NK-92 treated with Interleukin-12 subunit alpha and Interleukin-12 subunit beta, amount 100 ng/mL, for 24 hours (cell line): ENCODE measurements at places on chromosomes 4 and X.

DNA sequence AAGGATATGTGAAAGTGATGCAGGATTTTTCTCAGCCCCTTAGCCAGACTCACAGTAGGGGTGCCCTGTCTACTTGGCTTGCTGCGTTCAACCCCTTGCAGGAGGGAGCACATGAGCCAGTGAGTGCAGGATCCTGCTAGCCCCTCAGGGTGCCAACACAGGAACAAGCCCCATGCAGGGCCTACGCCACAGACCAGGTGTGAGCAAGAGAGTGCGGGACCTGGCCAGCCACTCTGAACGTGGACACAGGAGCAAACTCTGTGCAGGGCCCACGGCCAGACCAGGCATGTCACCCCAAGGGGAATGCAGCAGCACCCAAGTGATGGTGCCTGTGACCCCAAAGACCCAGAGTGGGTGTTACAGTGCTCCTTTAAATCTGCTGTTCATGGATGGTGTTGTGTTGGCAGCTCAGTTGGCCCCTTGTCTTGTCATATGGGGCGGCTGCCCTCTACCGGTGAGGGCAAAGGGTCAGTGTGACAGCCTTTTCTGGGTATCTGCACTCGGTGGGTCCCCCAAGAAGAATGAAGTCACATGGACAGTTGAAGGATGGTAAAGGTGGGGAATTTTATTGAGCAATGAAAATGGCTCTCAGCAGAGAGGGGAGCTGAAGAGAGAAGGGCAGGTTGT is 188.4 kb upstream of the MAOA start:
- no peak for DNase-seq

- DNase-seq: no peak
Observed at GRCh38 chr4:4425119-4425690, 38.3 kb downstream of the NSG1 start.

DNA sequence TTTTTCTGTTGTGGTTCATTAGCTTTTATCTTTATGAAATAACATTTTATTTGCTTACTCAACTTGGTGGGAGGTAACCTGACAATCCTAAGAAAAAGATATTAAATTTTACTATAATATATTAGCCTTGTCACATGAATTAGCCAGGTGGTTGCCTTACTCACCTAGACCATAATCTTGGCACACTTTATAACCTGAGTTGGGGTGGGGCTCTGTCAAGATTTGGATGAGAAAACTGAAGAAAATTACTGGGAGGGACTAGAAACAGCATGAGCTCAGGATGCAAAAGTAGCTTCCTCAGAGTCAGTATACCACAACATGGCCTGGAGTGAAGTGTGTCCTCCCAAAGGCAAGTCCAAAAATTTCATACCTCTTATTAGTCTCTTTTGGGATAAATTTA is 164.9 kb upstream of the ANXA3 start:
- no peak for DNase-seq

GRCh38 chr4:5956285-5957021 is 61.8 kb downstream of the C4orf50 start:
- no peak for DNase-seq

DNA sequence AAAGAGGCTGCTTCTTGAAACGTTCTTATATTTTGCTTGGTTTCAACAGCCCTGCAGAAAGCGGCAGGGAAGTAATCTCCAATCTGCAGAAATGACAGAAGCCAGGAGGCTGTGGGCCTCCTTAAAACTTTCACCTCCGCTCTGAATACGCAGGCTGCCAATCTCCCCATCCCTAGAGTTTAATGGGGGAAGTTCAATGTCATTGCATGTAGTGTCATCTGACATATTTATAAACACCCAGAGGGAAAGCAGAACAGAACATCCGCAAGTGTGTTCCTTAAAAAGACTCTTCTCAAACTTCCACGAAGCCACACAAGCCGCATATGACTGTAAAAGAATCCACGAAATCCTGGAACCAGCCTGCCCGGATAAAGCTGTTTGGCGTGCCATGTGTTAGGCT is 148.8 kb upstream of the TBL1X start:
- no peak for DNase-seq

- DNase-seq: no peak
Observed at GRCh38 chr4:41323706-41324105, 67.0 kb downstream of the UCHL1 start.

DNA sequence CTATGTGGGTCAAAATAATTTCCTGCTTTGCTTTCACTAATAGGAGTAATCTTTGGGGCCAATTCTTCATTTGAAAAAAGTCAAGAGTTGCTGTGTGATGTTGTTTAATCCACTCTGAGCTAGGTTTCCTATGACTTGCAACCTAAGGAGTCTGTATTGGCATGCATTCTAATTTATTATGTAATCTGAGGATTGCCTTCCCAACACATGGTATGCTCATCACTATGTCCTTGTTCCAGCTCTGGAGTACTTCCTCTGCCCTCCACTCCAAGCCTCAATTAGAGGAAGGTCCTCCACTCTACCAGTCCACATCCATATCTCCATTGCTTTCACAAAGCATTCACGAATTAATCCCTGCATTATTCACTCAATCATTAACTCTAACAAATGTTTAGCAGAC is 56.1 kb downstream of the PPP3CA start:
- DNase-seq: no peak

DNA sequence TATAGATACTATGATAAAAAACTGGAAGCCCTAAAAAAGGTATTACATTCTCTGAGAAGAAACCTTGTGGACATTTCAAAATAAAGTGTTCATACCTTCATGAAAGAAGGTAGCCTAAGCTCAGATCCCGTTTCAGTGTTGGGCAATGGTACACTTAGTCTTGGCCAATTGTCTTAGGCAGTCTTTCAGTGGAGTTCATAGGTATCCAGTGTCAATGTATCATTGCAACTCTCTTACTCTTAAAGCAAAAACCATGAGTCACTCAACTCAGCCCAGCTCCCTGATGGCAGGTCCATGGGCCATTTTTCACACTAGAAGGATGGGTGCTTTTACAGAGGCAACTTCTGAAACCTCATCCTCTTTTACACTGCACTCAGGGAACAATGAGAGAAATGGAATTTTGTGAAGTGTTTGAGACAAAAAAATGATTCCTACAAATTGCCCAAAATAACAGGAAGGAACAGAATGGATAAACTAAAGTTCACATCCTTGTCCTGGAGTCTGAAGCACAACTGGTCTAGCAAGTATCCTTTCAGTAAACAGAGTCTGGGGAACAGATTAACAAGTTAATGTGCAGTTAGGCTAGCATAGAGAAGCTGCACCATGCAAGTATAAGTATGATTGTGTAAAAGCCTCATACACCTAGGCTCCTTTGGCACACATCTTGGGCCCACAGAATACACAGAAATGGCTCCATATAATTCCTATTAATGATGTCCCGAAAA is 7.0 kb upstream of the ZNF827 start:
- DNase-seq: no peak

DNA sequence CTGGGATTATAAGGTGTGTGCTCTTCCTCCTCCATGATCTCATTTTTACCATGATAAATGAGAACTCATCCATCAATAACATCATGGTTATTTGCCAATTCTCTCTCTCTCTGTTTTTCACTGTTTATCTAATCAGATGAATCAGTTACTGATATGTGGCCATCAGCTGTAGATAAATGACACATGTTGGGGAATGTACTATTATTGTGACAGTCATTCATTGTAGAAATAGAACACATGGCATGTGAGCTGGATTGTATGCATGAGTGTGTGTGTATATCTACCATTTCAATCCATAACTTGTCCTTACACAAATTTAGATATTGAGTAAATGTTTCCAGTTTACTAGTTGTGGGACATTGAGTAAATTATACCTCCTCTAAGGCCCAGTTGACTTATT is 53.0 kb downstream of the OSTC start:
- DNase-seq: no peak

DNA sequence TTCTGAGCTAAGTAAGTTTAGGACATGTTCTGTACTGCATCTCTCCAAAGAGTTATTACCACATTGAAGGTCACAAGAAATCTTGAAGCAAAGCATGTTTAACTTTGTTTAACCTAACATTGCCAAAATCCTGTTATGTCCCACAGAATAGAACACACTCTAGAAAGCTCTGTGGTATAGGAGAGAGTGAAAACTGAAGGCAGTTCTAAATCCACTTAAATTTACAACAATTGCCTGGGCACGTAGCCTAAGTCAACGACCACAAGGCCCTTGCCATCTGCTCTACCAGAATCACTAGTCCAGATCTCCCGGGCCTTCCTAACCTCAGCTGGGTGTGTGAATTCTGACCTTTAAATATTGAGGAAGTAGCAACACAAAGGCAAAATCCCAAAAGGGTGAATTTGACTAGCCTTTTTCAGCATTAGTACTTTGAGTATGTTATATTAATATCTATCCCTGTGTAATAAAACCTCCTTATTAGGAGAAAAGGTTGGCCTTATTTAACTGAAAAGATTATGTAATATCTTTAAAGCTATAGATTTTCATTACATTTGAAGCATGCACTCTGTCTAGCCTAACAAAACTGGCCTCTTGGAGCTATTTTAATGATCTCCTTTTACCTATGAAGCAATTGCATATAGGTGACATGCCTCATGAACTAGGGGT is 4.5 kb upstream of the MAML3 start:
- DNase-seq: no peak

DNA sequence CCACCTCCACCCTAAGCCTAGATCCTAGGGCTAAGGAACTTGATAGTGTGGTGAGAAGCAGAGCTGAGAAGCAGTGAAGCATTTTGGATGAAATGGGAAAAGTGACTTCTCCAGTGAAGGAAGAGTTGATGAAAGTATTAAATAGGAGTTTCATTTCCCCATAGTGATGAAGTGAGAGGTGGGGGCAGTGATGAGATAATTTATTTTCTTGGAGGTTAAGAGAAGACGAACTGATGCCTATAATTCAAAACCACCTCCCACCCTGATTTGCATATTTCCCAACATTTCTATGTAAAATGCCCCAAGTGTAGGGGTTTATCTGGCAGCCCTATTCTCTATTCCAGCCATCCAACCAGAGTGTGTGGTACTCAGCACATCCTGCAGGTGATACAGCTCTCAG is 6.3 kb downstream of the LONRF3 start:
- no peak for DNase-seq

DNA sequence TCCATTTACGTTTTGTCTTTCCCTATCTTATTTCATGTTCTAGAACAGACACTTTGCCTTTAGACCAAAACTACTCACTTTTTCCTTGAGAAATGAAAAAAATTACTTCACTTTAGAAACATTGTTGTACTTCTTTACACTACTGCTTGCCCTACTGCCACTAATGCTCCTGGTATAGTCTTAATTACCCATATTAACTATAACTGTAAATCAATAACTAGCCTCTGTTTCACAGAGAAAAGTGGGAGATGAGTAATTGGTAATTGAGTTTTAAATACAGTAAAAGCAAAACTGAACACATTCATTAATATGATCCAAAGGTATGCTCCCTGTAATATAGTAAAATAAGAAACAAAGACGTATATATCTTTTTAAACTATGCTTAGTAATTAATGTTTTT is 111.1 kb upstream of the JADE1 start:
- DNase-seq: no peak

GRCh38 chrX:51496501-51497291 is at the start of gene NUDT11:
Gene NUDT11 (minus strand): TSS chrX:51496592. CDS start chrX:51496444, 148 bp downstream.
- no peak for DNase-seq

DNA sequence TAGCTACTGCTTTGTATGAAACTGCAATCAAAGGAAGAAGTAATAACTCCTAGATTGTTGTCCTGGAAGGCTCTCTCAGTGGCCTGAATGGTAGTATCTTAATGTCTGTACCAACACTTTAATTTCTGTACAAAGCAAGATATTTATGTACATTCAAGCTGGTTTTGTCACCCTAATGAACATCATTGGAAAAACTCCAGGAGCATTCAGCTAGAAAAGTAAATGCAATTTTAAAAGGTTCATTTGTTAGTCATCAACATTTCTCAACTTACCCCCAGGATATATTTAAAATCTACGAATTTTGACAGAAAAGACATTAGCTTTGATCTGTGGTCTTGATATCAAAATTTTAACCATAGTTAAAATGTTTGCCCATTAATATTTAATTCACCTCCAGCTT is 80.0 kb upstream of the FGF13 start:
- no peak for DNase-seq

DNA sequence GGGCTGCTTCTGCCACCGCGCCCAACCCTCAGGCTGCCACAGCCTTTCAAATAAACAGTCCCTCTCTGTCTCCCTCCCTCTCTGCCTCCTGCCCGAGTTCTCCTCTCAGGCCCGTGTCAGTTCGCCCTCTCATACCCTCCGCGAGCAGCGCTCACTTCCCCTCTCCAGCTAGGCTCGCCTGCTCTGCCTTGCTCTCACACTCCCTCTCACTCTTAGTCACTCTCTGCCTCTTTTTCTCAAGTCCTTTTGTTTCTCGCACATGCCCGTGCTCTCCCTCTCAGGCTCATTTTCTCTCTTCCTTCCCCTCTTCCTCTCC is 3.2 kb downstream of the EFNB1 start:
- DNase-seq: no peak

- no peak for DNase-seq
Observed at GRCh38 chrX:109632906-109633504, 8.0 kb upstream of the KCNE5 start.

- no peak for DNase-seq
Observed at GRCh38 chr4:94131212-94131611, 76.5 kb upstream of the SMARCAD1 start.
